Naive thymus-derived CD8-positive, alpha-beta T cell (primary cell): ENCODE measurements at places on chromosomes 2 and 18. TPM values are rescaled to one million over a fixed set of nuclear protein-coding genes. Genes with fewer than 3 reads are reported as not detected.

Gene MBD2
- total RNA-seq, result 85.1 TPM

Gene ZNF396
- total RNA-seq, result 7.3 TPM

Gene LAMA3
- total RNA-seq, result not detected

Gene CREG2
- not detected for total RNA-seq

Gene SCN7A
- not detected for total RNA-seq

Gene DSEL
- 2.5 TPM for total RNA-seq

Gene LYG2
- total RNA-seq, result not detected

Gene FRZB
- total RNA-seq, result not detected

Gene PROM2
- total RNA-seq, result 0.88 TPM

Gene MATN3
- total RNA-seq, result not detected

Gene FKBP1B
- total RNA-seq, result 0.49 TPM

Gene FAM228A
- total RNA-seq, result 0.26 TPM

Gene SETBP1
- 1.6 TPM for total RNA-seq

Gene RHOB
- 21.0 TPM for total RNA-seq

Gene MTCL1
- 0.13 TPM for total RNA-seq

Gene TTN
- total RNA-seq, result 28.1 TPM

Gene TUBB8B
- not detected for total RNA-seq

Gene DPP4
- 27.0 TPM for total RNA-seq

Gene UNC80
- not detected for total RNA-seq

GRCh38 chr18:80175451-80176204, 66.6 kb downstream of the ADNP2 start:
- peak; percentile 30 for DNase-seq

- no peak for DNase-seq
Observed at GRCh38 chr2:3414133-3414860, 34.8 kb downstream of the TRAPPC12 start.

DNA sequence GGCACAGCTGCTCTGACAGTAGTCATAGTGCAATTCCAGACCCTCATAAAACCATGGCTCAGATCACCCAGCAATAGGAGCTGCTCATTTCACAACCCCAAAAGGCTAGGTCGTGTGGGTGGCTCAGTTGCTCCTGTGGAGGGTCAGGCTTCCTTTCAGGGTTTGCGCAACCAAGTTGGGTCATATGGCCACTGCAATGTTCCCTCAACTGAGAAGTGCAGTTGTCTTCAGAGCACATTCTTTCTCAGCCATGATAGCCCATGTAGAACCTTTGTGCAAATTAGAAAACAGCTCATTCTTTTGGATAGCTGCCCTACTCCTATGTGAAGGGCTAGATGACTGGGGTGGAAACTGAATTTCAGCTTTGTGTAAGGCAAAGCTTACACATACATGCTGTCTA, 3.2 kb downstream of the SERPINB13 start:
- no peak for DNase-seq

DNA sequence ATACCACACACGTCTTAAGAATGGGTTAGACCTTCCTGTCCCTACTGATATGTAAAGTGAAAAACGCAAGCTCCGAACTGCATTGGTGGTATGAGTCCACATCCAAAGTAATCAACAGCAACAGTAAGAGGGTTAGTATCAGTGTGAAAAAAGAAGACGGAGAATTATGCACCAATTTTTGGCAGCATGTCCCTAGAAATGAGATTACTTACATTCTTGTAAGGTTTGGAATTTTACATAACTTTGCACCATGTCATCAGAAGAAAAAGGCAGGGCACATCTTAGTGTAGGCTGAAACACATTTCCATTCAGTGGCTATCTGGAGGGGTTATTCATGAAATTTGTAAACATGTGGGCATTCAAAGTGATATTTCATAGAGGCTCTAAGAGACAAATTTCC, 88.2 kb downstream of the LONRF2 start:
- no peak for DNase-seq

- peak; percentile 39 for DNase-seq
Observed at GRCh38 chr2:176653479-176654443, 384.5 kb downstream of the MTX2 start.

DNA sequence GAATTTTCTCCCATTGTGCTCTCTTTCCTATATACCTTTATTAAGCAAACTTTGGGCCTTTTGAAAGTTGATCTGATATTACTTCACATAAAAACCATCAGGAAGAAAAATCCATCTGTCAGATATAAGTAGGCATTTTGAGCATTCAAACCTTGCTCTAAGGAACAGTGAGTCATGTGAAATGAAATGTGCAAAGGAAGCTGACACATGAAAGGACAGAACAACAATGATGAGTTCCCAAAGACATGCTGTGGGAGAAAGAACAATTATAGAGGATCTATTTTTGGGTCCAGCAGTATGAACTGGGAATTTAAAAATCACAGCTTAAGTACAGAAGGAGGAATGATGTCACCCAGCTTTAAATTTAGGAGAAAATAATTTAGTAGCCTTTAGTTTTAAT, 18.1 kb downstream of the CALCRL start:
- DNase-seq, result no peak

DNA sequence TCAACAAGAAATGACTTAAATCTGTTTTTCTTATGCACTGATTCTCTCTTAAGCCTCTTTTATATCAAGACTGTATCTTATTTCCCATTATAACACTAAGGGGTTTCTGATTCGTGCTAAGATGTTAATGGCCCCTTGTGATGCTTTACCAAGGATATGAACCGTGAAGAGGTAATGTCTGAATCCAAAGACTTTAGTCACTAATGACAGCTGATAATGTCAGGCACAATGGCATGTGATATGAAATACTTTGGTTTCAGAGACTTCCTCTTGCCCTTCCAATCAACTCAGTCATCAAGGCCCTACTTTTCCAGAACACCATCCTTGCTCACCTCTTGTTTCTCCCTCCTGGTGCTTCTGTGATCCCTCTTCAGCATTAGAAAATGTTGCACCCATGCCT, 262.8 kb downstream of the KCNE4 start:
- DNase-seq, result no peak

GRCh38 chr2:148554459-148555247, 89.9 kb upstream of the EPC2 start:
- no peak for DNase-seq

- no peak for DNase-seq
Observed at GRCh38 chr2:229489016-229489415, 217.9 kb upstream of the PID1 start.

DNA sequence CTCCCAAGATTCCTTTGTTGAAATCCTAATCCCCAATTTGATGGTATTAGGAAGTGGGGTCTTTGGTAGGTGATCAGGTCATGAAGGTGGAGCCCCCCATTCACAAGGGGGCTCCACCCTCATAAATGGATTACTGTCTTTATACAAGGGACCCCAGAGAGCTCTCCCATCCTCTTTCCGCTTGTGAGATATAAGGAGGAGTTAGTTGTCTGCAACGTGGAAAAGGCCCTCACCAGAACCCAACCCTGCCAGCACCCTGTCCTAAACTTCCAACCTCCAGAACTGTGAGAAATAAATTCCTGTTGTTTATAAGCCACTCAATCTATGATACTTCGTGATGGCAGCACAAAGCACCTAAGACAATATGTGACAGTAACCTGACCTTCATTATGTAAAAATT, 684.1 kb upstream of the HS6ST1 start:
- DNase-seq, result no peak

DNA sequence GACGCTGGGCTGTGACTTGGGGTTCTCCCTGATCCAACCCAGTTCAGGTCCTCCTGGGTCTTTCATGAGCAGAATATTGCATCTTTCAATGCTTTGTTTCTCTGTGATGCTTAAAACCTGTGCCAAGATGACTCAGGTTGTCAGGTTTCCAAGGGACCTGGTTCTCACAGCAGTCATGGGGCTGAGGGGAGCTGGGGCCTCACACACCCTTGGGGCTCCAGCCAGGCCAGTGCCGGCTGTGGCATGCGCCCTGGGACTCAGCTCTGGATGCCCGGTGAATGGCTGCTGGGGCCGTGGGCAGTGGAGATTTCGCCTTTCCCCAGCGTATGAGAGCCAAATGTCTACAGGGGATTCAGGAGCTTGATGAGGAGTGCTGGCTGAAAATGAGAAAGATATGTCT, 29.6 kb downstream of the EDAR start:
- DNase-seq, result no peak

- DNase-seq, result no peak
Observed at GRCh38 chr18:7814754-7815315, 247.7 kb downstream of the PTPRM start.

DNA sequence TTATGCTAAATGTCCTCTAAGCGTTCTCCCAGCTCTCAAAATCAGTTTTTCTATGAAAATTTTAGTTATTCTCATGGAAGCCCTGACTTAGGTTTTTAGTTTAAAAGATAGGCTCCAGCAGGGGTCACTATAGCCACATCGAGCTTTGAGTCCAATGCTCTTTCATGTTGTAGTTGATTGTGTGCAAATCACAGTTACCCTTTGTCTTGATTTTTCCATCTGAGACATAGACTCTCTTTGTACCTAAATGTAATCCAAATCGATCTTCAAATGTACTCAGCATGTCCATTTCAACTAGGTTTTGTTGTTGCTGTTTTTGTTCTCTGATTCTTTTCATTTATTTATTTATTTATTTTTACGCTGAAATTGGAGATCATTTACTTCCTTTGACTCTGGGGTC, 26.4 kb upstream of the MSTN start:
- DNase-seq, result peak; percentile 51

DNA sequence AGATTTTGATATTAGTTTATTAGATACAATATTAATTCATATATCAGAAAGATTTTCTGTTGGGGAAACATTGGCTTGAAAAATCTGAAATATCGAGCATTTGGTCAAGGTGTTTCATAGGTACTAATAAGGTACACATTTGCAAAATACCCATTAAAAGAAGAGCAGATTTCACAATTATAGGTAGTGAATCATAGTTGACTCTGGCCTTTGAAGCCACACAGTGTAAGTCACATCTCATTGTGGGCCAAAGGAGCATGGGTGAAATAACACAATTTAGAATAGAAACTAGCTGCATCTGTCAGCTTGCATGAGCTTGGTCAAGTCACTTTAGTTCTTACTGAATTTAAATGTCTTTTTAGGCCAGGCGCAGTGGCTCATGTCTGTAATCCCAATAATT, 4.9 kb downstream of the KDM3A start:
- DNase-seq, result no peak

GRCh38 chr2:100381240-100381639, 36.2 kb downstream of the CHST10 start:
- DNase-seq, result peak; percentile 43

GRCh38 chr2:216188559-216188850, 79.4 kb downstream of the XRCC5 start:
- no peak for DNase-seq

GRCh38 chr2:129877795-129878775, 101.4 kb upstream of the RAB6C start:
- no peak for DNase-seq

- no peak for DNase-seq
Observed at GRCh38 chr2:101119431-101119830, 31.8 kb downstream of the TBC1D8 start.

- no peak for DNase-seq
Observed at GRCh38 chr2:230934231-230935129, 9.4 kb upstream of the GPR55 start.

DNA sequence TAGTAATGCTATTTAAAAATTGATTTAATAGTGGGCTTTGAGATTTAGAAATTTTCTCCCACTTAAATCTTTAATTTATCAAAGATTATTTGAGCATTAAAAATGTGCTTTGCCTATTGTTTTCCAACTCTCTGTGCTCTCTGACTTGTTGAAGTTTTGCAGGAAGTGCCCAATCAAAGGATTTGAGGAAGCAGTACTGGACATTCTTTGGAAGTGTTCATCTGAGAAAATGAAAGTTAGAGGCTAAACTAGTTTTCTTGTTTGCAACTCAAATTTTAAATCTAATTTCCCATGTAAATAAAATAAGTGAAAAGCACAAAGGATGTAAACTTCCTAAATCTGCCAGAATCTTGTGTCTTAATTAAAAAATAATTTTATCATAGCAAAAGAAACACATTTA, 89.1 kb downstream of the CAMKMT start:
- no peak for DNase-seq

DNA sequence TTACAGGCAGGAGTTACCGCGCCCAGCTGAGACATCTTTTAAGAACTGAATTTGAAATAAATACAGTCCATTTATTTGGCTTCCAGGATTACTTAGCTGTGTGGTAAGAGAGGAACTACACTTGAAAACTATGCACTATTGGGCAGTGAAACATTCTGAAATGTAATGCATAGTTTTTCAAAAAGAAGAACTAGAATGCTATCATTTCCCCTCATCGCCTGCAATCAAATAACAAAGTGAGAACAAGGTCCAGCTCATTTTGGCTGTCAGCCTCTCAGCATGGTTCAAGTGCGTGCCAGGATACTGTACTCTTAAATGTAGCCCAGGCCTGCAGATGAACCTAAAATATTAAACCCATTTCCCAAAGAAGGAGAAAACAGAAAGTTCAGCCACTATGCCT, 76.6 kb upstream of the ARL5A start:
- DNase-seq, result no peak

GRCh38 chr2:175855236-175855635, 146.8 kb downstream of the LNPK start:
- no peak for DNase-seq

DNA sequence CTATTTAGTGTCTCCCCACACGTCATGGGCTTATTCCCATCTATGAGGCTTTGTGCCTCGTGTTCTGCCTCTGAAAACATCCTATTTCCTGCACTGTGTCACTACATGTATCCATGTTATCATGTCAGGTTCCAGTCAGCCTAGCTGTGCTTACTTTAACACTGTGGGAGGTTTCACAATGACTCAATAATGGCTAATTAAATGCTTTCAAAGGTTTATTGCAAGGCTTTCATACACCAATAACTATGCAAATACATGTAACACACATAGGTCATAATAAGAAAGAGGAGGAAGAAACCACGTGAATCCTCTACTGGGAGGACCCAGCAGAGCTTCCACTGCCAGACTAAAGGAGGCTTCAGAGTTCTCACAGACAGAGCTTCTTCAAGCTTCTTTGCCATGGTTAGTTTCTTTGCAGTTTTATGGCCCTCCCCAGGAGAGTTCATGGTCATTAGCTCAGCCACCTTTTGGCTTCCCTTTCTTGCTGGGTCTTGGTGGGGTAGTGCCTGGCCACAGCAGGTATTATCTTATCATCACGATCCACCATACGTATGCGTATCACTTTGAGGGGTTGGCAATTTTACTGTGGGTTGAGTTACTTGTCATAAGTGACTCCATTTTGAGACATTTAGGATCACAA, 5.1 kb upstream of the COLEC12 start:
- no peak for DNase-seq

DNA sequence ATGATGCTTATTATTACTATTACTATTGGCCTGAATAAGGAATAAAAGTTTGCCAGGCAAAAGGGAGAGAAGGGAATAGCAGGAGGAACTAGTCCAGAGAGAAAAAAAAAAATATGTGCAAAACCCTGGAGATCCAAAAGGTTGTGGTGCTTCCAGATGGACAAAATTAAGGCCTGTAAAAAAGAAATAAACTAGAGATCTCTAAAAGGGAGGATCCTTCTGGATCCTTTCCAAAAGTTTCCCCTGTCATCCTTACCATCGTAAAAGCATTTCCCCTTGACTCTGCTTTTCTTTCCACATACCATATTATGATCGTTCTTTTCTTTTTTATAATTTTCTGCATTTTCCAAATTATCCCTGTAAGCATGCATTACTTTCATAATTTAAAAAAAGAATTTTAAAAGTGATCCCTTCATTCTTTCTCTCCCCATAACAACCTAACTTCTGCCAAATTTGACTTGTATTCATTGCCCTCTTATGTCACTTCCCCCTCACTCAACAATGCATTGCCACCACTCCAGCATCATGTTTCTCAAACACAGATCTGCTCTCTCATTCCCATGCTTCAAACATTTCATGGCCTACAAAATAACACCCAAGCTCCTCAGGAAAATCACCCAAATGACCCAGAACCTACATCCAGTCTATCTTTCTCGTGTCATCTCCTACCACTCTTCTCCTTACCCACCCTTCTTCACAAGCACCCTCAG, 40.3 kb downstream of the RBMS1 start:
- no peak for DNase-seq
